Amygdala (tissue), 56 donors: ENCODE measurements at places on chromosomes 1 and 21.

- DNase-seq = no peak
Measured at GRCh38 chr1:194338241-194338948, 1152.0 kb upstream of the B3GALT2 start.

GRCh38 chr1:233597489-233597901 lies 16.4 kb upstream of the KCNK1 start:
- DNase-seq = no peak

GRCh38 chr1:226973898-226974543 lies 33.9 kb downstream of the COQ8A start:
- DNase-seq = no peak

GRCh38 chr1:155026588-155026987 lies 7.0 kb downstream of the DCST2 start:
- no peak for DNase-seq
